Endothelial cell (in vitro differentiated cells): ENCODE measurements at places on chromosomes 6 and 20.

DNA sequence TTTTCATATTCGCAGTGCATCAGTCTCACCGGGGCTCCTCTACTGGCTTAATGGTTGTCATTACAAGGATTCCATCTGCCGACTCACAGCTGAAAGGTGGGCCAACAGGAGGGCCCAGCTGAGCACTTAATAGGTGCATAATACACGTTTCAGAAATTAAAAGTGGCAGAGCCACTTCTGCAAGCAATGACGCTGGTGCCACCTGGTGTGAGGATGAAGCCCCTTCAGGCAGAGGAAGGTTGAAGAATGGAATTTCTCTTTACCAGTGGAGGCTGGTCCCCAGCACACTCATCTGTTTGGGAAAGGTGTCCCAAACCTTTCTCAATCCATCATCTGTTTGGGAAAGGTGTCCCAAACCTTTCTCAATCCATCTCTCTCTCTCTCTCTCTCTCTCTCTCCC lies 8.2 kb upstream of the STMND1 start:
- DNase-seq = no peak

DNA sequence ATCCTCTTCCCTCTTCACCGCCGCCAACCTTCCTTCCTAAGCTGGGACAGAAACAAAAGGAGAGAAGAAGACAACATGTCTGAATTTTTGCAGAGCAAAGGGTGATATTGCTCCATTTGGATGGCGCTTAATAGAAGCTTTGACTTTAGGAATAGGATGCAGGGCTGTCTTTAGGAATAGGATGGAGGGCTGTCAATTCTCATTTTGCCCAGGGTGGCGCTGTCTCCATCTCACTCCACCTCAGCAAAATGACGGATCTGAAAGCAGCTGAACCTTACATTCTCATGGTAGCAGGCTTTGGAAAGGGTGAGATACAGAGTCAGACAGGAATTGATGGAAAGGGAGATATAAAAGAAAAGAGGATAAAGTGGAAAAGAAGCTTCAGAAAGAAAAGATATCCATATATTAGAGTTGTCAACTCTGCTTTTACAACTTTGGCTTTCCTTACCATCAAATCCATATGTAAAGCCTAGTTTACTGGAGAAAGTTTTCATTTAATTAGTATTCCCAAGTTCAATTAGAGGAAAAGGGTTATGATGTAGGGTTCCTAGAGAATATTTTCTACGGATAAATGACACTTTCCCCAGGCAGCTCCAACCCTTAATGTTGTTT lies 2.4 kb downstream of the MTCL3 start:
- peak; percentile 63 for DNase-seq

DNA sequence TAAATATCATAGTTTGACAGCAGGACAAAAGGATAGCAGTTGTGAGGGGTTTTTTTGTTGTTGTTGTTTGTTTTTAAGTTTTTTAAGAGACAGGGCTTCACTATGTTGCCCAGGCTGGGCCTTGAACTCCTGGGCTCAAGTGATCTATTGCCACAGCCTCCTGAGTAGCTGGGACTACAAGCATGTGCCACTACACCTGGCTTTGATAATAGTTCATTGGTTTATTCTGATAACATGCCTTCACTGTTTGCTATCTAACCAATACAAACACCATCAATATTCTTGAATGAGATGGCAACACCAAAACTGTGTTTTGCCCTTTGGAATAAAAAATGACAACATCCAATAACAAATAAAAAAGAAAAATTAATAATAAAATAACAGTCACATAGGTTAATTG lies 41.2 kb downstream of the FAM184A start:
- no peak for DNase-seq

GRCh38 chr6:107152638-107153430 lies 37.5 kb upstream of the BEND3 start:
- DNase-seq = no peak

- DNase-seq = no peak
These were observed 41.5 kb downstream of the SENP6 start for GRCh38 chr6:75643173-75643572.

DNA sequence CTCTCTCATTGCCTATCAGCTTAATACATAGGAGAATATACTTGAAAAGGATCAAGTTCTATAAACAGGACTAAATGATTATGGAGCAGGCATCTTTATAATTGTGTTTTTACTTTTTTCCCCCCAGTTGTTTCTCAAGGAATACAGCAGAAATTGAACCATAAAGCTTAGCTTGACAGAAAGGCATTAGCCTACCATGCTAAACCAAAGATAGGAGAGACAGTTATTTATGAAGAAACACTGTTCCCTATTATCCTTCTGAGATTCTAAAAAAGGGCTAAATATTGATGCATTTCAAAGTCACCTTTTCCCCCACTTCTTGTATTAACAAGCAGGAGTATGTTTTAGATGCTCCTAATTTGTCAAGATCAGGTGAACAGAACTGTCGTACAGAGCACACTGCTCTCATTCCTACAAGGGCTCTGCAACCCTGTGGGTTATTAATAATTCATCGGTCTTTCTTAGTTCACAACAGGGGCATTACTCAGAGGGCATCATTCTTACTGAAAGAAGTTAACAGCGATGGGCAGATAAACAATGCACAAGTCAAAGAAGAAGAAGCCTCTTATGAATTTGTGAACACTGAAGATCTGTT lies 38.7 kb downstream of the PRKN start:
- no peak for DNase-seq

DNA sequence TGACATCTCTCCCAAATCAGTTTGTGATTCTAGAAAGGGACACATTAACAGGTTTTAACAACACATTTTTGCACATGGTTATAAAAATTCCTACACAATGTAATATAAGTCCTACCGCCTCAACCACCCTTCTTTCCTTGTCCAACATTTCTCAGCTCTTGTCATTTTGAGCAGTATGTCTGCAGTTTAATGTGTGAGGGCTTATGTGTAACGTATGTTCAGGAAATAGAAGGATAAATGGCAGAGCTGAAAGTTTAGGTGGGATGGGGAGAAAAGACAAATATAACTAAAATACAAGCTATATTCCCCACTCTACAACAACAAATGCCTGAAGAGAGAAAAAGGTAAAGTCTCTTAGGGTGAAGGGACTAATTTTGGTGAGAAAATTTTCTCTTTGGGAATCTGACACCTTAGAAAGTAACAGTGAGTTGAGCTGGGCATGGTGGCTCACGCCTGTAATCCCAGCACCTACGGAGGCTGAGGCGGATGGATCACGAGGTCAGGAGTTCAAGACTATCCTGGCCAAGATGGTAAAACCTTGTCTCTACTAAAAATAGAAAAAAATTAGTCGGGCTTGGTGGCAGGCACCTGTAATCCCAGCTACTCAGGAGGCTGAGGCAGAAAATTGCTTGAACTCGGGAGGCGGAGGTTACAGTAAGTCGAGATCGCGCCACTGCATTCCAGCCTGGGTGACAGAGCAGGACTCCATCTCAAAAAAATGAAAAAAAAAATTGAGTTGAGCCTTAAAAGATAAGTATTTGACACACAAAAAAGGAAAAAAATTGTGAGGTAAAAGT lies 5.1 kb downstream of the PNRC1 start:
- DNase-seq = no peak

- no peak for DNase-seq
These were observed 300.0 kb downstream of the ZFAND3 start for GRCh38 chr6:38119516-38119915.

DNA sequence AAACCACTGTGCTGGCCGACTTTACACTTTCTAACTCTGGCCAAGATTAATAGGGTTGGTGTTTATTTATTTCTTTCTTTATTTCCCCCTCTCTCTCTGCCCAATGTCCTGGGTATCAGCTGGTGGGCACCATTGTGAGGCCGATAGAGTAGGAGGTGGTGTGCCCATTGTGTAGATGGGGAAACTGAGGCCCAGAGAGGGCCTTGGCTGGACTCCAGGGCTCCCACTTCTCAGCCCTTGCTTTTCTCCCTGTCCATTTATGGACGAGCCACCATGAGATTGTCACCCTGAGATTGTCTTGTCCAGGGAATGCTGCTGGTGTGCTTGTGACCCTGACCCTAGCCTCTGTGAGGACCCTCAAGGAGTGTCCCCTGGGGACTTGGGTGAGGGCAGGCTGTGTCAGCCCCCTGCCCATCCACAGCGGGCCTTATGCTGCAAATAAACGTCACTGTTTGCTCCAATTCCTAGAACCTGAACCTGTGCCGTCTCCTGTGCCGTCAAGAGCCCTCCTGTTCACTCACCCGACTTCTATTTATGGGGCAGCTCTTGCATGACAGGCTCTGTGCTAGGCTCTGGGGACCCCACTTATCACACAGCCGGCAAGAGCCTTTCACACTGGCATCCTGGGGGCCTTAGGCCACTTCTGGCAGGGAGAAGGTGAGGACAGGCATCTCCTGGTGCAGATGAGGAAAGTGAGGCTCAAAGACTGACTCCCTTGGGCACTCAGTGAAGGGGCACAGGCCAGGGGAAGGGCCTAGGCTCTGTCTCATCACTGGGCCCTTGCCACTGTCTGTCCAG lies 24.8 kb downstream of the SUN5 start:
- DNase-seq = no peak

DNA sequence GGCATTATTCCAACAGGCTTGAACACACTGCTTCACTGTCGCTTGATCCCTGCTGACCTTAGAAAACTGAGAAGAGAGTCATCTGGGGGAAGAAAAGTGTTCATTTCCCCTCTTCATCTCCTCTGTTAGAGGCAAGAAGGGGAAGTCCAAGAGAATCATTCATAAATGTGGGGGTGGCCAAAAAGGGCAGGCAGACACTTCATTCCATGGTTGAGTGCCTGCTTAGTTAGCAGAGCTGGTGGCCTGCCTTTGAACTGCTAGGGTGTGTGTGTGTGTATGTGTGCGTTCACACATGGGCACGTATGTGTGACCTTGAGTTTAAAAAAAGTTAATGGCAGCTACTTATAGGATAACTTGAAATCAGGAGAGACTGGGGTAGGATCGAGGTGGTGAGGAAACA lies 39.4 kb upstream of the RFPL4B start:
- DNase-seq = no peak

GRCh38 chr6:82889143-82889542 lies 176.5 kb downstream of the UBE3D start:
- DNase-seq = no peak

DNA sequence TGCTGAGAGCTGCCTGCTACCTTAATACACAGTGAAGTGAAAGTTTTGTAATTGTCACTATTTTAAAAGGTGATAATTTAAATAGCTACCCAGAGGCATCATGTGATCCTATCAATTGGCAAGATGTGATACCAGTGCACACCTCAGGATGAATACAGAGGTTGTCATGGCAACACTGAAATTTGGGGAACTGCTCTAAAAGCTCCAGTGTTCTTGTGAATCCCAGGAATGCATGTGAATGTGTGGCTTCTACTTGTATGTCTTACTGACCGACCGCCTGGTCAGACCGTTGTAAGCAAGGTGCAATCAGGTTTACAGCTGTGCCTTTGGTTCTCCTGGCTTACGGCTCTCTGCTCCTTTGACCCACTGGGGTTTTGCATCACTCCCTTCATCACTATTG lies 146.3 kb upstream of the GJE1 start:
- no peak for DNase-seq

GRCh38 chr20:57620274-57620990 lies at the start of gene ZBP1:
ZBP1 (minus strand) TSS chr20:57620426; CDS start chr20:57620295, 131 bp downstream.
- no peak for DNase-seq

GRCh38 chr20:48739395-48740291 lies 88.2 kb downstream of the PREX1 start:
- DNase-seq = no peak

- DNase-seq = peak; percentile 28
These were observed 2.1 kb downstream of the DNMT3B start for GRCh38 chr20:32764005-32764960.

GRCh38 chr6:24848461-24848860 lies 49.7 kb upstream of the ARMH2 start:
- DNase-seq = no peak

DNA sequence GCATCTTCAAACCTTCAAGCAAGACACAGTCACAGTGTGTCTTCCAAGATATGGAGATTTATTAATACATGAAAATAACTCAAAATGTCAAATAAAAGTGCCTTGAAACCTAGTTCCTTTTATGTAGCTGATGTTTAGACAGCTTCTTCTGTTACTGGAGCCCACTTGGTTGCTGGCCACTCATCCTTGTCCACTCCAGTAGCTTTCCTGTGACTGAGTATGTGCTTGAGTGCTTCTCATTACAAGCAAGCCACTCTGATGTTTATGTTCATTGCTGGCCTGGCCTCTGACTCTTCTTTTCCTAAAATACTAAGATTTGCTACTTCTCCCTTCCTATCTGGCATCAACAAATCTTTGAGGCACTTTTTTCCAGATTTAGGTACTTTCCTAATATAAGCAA lies 545.2 kb upstream of the MAN1A1 start:
- DNase-seq = no peak

- DNase-seq = no peak
These were observed 10.6 kb downstream of the TMEM242 start for GRCh38 chr6:157312757-157313156.

- peak; percentile 41 for DNase-seq
These were observed 34.6 kb downstream of the HDAC2 start for GRCh38 chr6:113936093-113936934.

GRCh38 chr20:43124241-43124640 lies 65.5 kb downstream of the PTPRT start:
- DNase-seq = no peak

DNA sequence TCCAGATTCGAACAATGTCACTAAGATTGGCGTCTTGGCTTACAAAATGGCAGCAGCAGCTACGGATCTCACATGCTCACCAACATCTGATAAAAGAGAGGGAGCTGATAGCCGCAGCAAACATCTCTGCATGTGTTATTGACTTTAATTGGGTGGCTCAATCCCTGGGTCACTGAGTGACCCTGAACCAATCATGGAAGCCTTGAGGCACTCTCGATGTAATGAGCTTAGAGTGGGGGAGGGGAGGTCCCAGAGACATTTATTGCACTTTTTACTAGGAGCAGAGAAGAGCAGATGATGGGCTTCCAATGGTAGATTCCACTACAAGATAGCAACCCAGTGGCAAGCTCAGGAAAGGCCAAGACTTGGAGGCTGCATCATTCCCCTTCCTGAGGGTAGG lies 238.7 kb downstream of the BMP7 start:
- DNase-seq = no peak

DNA sequence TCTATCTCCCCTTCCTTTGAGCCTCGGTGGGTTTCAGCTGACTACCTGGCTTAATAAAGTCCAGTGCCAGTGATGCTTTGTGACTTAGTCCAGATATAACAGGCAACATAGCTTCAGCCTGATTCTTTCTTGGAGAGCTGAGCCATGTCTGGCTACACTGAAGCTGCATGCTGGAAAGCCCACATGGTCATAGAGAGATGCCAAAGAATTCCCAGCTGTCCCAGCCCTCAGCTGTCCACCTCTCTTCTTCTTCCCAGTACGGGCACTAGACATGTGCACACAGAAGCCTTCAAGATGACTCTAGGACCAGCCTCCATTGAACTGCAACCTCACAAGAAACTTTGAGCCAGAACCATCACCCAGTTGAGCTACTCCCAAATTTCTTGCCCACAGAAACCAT lies 154.1 kb upstream of the MYLIP start:
- no peak for DNase-seq
